Stimulated activated CD4-positive, alpha-beta T cell treated with anti-CD3 and anti-CD28 coated beads, TNF-alpha, amount 100 ng/mL, for 1 hour (primary cell): ENCODE measurements at places on chromosomes 7 and 10.

DNA sequence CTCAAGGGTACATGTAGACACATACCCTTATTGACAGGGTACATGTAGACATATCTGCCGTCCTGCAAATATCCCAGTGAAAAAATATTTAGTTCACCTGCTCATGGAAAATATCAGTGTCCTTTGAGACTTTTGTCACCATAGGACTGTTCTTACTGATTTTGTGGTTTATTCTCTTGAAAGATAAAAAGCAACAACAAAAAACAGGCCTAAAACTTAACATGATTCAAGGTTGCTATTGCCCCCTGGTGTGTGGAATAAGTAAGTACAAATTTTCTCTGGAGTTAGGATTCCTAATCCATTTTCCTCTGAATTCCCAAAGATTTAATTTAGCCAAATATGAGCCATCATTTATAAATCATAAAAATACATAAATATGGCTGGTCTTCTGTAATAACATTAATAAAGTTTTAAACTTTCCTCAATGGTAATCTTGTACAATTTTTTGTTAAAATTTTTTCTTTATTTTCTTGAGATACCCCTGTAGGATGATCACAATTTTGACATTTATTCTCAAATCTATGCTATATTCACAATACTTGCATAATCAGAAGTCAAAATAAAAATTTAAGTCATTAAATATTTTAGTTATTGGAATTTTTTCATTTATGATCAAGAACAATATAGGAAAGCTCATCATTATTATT is 741.4 kb upstream of the POT1 start:
- DNase-seq: no peak

DNA sequence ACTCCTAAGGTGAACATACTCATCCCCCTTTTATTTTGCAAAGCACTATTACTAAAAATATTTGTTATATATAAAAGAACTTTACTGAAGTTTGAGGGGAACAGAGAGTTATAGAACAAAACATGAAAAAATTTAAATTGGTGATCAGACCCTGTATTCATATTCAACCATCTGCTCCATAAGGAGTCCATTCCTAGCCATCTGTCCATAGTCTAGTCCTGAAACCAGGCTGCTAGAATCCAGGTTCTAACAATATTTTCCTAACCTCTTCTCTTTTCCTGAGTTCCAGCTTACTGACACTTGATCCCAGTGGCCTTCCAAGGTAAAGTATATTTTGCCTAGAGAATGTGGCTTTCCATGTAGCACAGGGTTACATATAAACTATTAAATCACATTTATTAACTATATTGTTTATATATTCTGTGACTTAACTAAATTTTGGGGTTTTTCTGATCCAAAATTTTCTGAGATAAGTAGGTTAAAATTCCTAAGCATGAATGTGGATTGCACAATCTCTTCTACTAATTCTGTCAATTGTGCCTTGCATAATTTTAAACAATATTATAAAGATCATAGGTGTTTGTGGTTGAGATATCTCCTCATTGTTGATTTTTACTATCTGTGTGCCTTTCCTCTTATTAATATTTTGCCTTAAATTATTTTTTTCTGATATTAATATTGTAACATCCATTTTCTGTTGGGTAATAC is 137.6 kb upstream of the MAGI2 start:
- no peak for DNase-seq

DNA sequence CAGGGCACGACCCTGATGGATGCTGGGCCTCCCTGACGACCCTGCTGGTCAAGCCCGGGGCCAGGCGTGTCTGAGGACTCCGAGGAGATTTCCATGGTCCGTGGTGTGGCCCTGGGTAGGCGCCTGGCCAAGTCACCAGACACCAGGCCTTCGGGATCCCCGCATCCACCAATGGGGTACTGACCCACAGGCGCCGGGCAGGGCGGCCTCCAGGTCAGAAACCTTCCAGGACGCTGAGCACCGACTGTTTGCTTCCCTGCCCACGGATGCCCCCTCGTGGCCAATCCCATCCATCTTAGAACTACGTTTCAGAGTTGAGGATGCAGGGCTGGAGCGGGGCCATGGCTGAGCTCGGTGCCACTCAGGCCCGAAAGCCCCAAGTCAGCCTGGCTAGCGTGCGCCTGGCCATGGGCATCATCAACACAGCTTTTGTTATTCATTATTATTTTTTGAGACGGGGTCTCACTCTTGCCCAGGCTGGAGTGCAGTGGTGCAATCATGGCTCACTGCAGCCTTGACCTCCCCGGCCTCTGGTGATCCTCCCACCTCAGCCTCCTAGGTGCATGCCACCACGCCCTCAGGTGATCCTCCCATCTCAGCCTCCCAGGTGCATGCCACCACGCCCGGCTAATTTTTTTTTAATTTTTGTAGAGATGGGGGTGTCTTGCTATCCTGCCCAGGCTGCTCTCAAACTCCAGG is 7.1 kb upstream of the AMZ1 start:
- DNase-seq: peak; percentile 28

- no peak for DNase-seq
Observed at GRCh38 chr10:13839430-13839990, 252.7 kb downstream of the PRPF18 start.

DNA sequence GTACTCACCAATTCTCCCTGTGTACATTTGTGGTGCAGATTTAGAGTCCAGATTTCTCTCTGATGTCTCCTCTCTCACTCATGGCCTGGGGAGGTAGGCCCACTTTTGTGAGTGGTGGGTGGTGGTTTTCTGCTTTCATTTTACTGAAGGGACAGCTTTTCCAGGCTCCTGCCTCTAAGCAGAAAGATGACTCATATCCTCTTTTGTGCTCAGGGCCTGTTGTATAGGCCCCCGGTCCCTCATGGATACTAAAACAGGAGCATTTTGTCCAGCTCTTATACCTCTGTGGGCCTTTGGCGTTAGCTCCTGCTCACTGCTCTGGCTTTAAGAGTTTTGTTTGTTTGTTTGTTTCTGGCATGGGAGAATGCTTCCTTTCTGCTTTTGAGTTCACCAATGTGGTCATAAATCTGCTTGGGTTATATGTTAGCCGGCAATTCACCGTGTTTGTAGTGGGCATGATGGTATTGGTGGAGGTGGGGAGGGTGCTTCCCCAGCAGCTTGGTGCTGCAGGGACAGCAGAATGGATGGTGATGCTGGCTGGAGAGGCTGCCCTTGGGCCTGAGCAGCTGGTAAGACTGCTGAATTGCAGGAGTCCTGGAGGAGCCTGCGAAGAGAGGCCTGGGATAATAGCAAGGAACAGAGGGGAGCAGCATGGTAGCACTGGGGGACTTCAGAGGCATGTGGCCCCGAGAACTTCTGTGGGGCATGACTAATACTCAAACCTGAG is 468.7 kb downstream of the RPS24 start:
- no peak for DNase-seq

- no peak for DNase-seq
Observed at GRCh38 chr7:128781851-128782250, 6.3 kb upstream of the OPN1SW start.

DNA sequence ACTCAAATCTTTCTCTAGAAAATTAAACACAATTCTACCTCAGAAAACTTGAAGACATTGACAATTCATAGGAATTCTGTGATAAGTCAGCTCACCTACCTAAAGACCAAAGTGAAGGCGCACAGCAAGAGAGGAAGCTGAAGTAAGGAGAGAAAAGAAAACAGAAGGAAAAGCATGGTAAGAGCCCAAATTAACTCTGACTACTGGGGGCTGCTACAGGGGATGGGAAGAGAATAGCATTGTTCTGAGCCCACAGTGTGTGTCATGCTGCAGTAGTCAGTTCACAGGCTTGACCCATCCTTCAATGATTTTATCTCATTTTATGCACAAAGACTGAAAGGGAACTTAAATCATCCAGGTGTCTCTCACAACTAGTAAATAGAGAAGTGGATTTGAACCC is 111.3 kb downstream of the PTEN start:
- DNase-seq: no peak

- no peak for DNase-seq
Observed at GRCh38 chr10:17607603-17608332, 9.4 kb downstream of the HACD1 start.

- no peak for DNase-seq
Observed at GRCh38 chr7:155161690-155162089, 91.6 kb downstream of the HTR5A start.

GRCh38 chr7:152313831-152314604 is 121.8 kb downstream of the KMT2C start:
- no peak for DNase-seq

- DNase-seq: no peak
Observed at GRCh38 chr10:17227367-17228090, 512 bp upstream of the VIM start.

DNA sequence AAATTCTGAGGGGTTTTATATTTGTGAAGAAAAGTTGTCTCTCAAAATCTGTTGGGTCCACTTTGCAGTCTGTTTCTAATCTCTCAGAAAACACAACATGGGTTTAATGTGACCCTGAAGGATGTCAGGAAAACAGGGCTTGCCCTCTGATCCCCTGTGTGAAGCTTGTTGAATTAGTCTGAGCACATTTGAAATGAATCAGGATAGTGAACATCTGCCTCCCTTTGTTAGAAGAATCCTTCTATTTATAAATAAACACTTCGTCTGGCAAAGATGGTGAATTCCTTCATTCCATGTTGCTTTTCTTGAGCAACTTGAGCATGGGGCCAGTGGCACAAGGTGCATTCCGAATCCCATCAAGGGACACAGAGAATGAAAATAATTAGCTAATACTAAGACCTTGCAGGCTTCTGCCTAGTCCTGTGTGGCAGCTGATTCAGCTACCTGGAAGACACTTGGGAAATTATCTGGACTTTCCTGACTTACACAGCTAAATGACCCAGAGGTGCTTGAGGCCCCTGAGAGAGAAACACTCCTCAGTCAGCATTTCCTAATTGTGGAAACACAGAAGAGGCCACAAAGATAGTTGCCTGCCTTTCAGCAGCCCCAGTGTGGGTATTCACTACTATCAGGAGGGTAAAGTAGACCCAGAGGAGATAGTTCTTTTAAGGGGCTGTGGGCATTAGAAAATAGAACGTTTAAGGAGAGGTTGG is 305.5 kb downstream of the C7orf25 start:
- no peak for DNase-seq

DNA sequence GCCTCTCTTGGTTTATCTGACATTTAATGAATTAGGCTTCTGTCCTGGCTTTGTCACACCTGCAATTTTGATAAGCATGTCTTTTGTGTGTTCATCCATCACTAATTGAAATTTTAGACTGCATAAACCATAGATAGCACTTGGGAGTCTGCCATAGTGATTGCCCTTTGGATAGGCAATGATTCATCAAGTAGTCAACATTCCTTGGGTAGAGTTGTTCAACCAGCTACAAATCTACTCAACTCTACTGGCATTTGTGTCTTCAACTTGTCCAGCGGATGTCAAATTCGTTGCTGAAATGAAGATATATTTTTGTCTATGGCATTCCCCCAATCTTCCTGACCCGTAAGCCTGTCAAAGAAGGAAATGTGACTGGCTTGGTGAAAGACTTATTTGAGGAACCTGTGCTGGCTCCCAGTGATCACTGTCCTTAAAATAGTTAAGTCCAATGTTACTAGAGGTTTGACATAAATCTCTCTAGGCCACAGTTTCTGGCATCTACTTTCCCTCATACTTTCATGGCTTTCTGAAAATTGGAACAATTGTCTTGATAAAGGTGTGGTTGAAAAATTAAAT is 33.7 kb upstream of the CREB5 start:
- DNase-seq: no peak

DNA sequence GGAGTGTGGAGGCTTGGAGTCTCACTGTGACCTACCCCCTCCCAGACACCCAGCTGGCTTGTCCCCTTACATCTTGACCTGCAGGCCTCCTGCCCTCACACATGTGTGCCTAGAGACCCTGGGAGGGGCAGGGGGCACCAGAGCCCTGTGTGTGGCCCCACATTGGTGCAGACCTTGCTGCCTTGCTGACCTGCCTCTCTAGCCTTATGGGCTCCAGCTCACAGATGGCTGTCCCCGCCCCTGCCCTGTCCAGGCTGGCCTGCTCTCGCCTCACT is 9.4 kb downstream of the ADAMTS14 start:
- DNase-seq: no peak

DNA sequence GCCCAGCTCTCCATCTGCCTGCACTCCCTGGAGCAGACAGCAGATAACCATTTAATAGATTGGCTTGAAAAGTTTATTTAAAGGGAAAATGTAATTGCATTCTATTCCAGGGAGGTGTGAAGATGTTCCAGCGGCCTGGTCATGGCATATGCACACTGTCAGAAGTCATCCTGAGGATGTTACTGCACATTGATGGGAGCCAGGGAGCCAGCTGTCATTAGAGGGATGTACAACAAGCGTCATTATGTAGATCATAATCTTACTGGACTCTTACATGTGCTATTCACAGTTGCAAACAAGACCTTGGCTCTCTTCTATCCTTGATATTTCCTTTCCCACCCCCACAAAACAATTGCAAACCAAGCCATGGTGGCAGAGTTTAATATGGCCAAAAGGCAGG is 65.4 kb downstream of the FAM204A start:
- no peak for DNase-seq

GRCh38 chr7:77879272-77879671 is 80.7 kb downstream of the PHTF2 start:
- no peak for DNase-seq

- DNase-seq: no peak
Observed at GRCh38 chr10:102701272-102701671, 12.9 kb downstream of the ARL3 start.

DNA sequence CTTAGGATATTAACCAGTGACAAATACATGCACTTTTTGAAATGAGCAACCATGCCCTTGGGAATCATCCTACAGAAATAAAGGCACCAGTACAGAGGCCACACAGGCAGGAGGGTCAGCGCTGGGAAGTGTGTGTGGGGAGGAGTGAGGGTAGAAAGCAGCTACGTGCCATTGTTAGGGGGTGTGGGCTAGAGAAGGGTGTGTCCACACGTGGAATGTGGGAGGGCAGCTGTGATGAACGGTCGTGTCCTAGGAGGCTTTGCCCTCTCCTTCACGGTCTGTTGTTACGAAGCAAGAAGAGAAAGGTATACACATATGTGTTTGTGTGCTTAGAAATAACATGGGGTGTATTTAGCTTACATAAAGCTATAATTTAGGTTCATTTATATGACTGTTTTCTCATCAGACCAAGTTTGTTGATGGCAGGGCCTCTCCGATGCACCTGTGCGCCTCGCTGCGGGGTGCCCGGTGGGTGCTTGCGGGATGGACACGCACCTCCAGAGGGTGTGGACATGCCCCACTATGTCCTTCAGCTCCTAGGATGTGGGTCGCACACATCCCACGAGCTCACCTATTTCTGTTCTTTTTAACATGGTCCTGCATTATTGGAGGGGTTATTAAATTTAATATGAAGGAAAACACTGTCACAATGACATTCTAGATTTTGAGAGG is 16.9 kb upstream of the GET4 start:
- DNase-seq: no peak

DNA sequence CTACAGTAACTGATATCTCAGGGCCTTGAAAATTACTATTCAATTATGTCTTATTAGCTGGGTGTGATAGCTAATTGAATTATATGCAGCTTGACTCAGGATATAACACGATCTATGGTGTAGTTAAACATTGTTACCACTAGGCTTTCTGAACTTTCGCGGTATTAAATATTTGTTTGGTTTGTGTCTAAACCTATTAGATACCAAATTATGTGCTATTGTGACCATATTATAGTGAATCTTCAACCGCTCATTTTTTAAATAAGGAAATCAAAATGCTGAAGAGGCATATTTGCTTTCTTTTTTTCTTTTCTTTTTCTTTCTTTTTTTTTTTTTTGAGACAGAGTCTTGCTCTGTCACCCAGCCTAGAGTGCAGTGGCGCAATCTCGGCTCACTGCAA is 99.3 kb upstream of the RSU1 start:
- DNase-seq: no peak
